Activated gamma-delta T cell treated with Interleukin-2 at 50 U/mL for 16 hours (primary cell): ENCODE measurements at places on chromosomes 4 and X.
A peak's percentile ranks its signal among the peaks of the same experiment; 100 is the strongest.

- DNase-seq: no peak
Observed at GRCh38 chr4:173332021-173332487, 2.1 kb downstream of the HMGB2 start.

GRCh38 chrX:21723084-21723483, 34.8 kb downstream of the SMPX start:
- no peak for DNase-seq

DNA sequence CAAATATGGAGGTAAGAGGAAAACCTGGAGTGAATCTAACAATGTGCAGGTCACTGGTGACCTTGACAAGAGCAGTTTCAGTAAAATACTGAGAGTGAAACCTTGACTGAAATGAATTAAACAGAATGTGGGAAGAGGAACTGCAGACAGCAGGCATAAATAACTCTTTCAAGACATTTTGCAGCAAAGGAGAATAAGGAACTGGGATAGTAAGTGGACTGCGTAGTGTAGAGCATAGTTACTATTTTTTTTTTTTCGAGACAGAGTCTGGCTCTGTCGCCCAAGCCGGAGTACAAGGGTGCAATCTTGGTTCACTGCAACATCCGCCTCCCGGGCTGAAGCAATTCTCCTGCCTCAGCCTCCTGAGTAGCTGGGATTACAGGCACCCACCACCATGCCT, 24.0 kb downstream of the RBMX start:
- no peak for DNase-seq

GRCh38 chr4:174211622-174212044, 71.8 kb downstream of the FBXO8 start:
- no peak for DNase-seq

DNA sequence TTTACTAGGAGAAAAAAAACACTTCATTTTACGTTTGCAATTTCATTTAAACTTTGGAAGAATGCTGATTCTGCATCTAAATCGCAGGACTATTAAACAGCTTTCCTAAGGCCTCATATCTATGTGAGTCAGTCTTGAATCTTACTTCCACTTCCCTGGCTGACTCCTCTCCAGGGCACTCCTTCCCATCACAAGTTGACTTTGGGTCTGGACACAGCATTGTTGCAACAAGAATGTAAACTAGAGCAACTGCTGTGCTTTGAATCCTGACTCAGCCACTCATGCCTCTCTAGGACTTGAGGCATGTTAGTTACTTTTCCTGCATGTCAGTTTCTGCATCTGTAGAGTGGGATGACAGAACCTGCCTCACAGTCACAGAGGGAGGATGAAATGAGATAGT, 413.8 kb downstream of the FAT4 start:
- DNase-seq: no peak

DNA sequence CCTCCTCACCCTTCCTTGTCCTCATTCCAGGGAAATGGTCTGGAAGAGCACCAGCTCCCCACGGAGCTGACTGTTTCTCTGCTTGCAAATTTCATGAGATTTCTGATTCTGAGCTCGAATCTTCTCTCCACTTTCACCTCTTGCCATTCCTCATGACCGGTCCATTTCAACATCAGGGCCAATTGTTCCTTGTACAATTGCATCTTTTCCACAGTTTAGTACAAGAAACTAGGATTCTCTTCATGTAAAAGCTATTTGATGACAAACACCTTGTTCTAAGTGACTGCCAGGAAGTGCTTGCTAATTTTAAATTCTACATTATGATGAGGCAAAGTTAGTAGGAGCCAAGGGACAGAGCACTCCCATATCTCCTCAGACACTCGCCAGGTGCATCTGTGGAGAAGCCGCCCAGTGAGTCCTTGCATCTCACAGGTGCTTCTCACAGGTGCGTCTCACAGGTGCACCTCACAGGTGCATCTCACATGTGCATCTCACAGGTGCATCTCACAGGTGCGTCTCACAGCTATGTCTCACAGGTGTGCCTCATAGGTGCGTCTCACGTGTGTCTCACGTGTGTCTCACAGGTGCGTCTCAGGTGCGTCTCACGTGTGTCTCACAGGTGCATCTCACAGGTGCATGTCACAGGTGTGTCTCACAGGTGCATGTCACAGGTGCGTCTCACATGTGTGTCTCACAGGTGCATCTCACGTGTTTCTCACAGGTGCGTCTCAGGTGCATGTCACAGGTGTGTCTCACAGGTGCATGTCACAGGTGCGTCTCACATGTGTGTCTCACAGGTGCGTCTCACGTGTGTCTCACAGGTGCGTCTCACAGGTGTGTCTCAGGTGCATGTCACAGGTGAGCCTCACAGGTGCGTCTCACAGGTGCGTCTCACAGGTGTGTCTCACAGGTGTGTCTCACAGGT, 3.0 kb upstream of the PDE6B start:
- no peak for DNase-seq

- no peak for DNase-seq
Observed at GRCh38 chrX:35726176-35726575, 72.0 kb upstream of the MAGEB16 start.

DNA sequence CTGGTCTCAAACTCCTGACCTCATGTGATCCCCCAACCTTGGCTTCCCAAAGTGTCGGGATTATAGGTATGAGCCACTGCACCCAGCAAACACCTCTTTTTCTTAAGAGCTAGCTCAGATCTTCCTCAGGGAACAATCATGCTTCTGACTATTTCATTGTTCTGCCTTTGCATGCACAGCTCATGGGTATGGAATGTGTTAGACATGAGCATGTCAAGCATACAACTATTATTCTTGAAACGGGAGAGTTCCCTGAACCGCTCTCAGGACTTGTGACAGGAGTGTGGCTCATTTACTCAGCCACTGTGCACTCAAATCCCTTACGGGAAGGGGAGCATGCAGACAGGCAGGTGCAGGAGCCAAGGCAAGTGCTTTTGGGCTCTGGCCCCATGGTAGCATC, 231.7 kb upstream of the TAPT1 start:
- no peak for DNase-seq

DNA sequence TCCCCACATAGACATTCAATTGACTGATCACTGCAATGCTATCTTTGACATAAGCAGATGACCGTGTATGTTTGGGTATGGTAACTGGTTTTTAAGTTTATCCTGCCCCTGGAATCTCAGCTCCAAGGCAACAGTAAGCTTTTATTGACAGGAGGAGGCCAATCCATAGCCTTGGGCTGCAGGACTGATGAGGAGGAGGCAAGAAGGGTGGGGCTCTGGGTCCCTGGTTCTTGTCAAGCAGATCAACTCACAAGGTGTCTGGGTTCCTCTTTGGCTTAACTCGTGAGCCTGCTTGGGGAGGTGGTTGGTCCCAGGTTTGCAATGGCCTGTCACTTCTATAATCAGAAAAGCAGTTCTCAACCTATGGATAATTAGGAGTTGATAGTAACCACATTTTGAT, 113.2 kb upstream of the STX18 start:
- DNase-seq: no peak

DNA sequence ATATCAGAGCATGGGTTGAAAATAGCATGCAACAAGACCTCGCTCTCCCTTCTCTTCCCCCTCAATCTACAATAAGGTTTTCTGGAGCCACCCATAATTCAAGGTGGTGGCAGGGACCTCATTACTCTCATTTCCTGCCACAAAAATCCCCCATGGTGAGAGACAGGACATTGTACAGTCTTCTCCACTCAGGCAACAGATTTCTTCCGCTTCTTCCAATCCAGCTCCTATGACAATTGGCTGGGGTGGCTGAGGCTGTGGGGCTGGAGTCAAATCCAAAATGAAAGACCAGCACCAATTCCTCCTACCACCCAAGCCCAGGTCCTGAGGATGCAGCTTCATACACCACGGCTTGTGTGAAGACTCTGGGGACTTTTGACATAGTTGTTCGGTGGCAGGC, 40.3 kb upstream of the NKRF start:
- no peak for DNase-seq

GRCh38 chr4:10625131-10625530, 59.4 kb downstream of the CLNK start:
- DNase-seq: no peak

DNA sequence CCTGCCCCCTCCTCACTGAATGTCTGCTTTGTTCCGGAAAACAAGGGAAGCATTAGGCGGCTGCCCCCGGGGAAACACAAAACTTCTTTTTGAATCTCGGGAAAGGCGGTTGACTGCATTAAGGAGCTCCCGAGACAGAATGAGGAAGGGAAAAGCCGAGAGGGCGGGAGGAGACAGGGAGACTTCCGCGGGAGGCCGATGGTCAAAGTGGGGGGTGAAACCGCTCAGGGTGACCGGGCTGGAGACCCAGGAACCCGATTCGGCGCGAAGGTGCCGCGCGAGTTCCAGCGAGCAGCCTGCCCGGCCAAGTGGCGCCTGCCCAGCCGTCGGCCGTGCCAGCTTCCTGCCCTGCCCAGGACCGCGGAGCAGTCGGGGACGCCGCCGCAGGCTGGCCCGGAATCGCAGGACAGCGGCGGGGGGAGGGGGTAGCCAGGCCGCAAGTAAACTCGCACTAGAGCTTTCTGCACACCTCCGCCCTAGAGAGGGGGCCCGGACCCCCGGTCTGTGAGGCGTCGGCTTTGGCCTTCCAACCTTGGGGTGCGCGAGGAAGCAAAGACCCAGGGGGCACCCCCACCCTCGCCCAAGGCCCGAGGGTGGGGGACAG, 55.1 kb upstream of the BCOR start:
- no peak for DNase-seq

DNA sequence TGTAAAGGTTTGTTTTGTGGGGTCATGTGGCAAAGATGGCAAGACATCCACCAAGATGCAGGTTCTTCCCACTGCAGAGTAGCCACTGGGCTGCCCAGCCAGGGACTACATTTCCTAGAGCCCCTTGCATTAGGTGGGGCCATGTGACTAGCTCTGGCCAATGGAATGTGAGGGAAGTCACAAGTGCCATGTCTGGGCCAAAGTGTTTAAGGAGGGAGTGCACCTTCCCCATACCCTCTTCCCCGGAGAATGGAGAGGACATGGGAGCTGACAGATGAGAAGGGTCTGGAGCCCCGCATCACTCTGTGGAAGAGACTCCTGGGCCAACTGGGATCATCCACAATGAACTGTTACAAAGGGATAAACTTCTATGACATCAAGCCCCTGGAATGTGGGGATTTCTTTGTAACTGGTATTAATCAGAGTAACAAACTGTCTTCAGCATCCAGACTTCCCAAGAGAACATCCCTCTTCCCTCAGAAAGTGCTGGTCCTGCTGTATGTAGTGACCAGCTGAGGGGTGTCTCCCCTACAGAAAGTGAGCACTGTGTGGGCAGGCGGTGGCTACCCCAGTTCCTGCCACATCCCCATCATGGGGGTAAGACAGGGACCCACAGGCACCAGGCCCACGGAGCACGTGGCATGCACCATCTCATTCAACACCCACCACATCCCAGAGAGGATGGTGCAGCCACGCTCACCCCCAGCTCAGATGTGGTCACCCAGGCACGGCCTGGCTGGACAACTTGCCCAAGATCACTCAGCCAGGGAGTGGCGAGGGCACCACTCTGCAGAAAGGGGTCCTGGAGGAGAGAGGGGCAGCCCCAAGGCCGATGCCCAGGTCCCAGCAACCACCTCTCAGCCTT, 10.9 kb downstream of the PPP2R2C start:
- DNase-seq: no peak

DNA sequence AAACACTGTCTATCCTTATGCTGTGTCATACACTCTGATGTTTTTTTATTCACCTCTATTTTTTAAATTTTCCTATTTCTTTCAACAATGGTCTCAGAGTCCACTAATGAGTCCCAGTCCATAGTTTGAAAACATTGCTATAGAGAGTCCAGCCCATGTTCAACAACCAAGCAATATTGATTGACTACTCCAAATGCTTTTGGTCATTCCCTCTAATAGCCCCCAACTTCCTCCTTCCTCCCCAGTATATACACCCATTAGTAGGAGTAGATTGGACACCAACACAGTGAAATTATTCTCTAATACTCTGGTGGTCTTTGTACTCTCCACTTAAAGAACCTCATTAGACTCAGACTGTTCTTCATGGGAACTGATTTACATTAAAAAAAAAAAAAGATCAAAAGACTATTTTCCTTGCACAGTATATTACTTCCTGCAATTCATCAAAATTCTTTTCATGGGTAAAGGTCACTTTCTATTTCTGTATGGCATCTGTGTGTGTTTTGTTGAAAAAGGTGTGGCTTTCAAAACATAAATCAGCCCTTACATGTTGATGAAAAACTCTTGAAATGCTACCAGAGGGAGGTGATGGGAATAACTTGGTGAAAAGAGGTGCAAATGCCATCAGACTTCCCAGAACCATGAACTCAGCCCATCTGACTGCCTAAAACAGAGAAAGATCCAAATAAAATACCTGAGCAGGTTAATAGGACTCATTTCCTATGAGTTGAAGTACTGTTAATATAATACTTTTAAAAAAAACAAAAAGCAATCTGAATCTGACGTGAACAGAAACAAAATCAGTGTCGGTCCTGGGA, 250.3 kb upstream of the KLF3 start:
- no peak for DNase-seq

GRCh38 chrX:151552743-151553142, 10.7 kb upstream of the PASD1 start:
- DNase-seq: no peak

GRCh38 chr4:73518340-73518739, 36.8 kb downstream of the AFM start:
- no peak for DNase-seq

GRCh38 chr4:83022724-83023450, 12.1 kb upstream of the COPS4 start:
- no peak for DNase-seq

DNA sequence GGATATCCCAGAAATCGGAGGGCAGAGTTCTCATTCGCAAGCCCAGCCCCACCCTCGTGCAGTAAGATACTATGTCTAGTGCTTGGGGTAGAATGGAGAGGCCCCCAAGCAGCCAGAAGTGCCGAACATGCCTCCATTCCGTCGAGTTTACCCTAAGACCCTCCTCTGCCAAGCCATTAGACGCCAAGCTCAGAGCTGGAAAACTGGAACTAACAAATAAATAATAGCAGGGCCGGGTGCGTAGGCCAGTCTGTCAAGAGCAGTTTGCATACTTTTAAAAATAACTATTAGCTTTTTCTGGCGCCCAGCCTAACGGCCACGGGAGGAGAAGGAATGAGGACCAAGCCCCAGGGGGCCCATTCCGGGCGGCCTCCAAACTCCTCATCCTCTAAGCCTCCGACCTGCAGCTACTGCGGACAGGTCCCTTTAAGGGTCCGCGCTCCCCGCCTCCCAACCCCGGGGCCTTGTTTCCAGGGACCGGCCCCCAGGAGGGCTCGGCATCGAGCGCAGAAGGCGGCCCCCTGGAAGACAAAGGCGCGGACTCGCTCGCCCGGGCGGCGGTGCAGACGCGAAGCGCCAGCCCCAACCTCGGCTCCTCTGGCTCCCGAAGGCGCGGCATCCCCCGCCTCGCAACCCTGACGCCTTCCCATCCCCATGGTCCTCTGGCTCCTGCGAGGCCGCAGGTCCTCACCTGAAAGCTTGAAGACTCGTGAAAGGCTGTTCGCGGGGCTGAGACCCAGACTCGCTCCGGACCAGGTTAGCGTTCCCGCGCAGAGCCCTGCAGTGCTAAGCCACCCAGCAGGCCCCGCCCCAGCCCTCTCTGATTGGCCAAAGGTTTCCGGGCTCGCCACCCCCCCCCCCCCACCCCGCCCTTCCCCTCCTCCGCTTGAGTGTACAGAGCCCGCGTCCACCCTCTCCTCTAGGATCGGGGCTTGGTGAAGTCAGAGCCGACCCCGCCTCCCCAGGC, at the start of gene TMSB15A:
Gene TMSB15A (minus strand): TSS at position 765 of the 967 bp plus-strand sequence.
- peak; percentile 47 for DNase-seq
